ENCODE measurements at places on chromosomes 2 and 18. TPM values are rescaled to one million over a fixed set of nuclear protein-coding genes. Genes with fewer than 3 reads are reported as not detected.

The RMND5A gene
- polyA plus RNA-seq: 64.9 TPM

The ZSWIM2 gene
- not detected for polyA plus RNA-seq

The MOCOS gene
- 0.72 TPM for polyA plus RNA-seq

The CNTNAP5 gene
- 0.32 TPM for polyA plus RNA-seq

The ANKRD30B gene
- polyA plus RNA-seq: 0.13 TPM

The PTH2R gene
- 46.9 TPM for polyA plus RNA-seq

The RGPD4 gene
- 0.05 TPM for polyA plus RNA-seq

The CD207 gene
- not detected for polyA plus RNA-seq

The SMAD4 gene
- 171 TPM for polyA plus RNA-seq

The GPR17 gene
- polyA plus RNA-seq: 4.8 TPM

The NTSR2 gene
- polyA plus RNA-seq: not detected

The CNDP1 gene
- 0.91 TPM for polyA plus RNA-seq

The CFAP65 gene
- polyA plus RNA-seq: 0.24 TPM

DNA sequence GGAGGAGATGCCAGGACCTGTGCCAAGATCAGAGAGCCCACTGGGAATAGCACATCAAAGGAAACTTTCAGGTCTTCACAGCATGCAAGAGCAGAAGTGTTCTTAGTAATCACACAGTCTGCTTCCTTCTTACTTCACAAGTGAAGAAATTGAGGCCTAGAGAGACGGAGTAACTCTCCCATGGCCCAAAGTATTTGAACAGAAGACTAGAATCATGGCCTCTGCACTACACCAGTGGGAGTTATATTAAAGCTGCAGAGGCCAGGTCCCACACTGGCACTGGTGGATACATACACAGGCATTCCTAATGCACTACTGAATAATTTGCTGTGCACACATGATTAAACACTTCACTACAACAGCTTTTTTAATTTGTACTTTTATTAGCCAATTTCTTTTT lies 107.6 kb upstream of the RMP24 start:
- no peak for DNase-seq

GRCh38 chr2:31294196-31294595 lies 60.2 kb downstream of the EHD3 start:
- no peak for DNase-seq

DNA sequence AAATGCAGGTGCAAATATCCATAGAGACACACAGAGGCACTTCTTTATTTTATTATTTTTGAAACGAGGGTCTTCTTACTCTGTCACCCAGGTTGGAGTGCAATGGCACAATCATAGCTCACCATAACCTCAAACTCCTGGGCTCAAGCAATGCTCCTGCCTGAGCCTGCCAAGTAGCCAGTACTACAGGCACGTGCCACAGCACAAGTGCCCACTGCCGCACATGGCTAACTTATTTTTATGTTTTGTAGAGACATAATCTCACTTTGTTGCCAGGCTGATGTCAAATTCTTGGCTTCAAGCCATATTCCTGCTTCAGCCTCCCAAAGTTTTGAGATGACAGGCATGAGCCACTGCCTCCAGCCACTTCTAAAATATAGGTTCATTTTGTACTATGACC lies 537.6 kb downstream of the THSD7B start:
- no peak for DNase-seq

DNA sequence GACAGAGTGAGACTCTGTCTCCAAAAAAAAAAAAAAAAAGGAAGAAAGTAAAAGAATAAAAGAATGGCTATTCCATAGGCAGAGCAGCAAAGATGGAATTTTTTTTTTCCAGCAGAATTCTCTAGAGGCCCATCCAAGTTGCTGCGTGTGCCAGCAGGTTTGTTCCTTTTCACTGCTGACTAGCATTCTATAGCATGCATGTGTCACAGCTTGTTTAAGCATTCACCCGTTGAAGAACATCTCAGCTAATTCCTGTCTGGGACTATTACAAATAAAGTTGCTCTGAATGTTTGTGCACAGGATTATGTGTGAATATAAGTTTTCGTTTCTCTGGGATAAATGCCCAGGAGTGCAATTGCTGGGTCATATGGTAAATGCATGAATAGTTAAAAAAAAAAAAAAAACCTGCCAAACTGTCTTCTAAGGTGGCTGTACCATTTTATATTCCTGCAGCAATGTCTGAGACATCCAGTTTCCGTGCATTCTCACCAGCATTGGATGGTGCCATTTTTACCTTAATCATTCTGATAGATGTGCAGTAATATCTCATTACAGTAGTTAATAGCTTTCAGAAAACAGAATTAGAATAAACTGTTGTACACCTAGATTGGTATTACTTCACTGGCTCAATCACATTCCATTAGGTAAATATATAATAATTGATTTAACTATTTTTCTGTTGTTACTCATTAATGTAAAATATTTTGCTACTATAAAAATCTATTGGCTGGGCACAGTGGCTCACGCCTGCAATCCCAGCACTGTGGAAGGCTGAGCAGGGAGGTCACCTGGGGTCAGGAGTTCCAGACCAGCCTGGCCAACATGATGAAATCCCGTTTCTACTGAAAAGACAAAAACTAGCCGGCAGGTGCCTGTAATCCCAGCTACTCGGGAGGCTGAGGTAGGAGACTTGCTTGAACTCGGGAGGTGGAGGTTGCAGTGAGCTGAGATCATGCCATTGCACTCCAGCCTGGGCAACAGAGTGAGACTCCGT lies 47.5 kb upstream of the ASAP2 start:
- DNase-seq: no peak

DNA sequence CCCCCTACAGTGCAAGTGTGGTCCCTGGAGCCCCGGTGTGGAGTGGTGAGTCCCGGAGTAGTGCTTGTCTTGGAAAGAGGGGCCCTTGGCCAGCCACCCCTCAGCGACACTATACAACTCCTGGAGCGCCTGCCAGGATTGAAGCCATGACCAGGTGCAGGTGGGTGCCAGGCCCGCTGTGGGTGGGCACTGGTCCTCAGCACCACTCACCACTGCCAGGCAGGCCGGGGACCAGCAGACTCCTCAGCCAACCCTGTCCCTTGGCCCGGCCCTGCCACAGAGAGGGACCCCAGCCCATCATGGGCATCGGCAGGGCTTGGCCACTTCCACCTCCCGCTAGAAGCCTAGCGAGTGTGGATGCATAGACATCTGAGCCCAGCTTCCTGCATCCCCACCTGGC lies 42.2 kb downstream of the STK25 start:
- no peak for DNase-seq

DNA sequence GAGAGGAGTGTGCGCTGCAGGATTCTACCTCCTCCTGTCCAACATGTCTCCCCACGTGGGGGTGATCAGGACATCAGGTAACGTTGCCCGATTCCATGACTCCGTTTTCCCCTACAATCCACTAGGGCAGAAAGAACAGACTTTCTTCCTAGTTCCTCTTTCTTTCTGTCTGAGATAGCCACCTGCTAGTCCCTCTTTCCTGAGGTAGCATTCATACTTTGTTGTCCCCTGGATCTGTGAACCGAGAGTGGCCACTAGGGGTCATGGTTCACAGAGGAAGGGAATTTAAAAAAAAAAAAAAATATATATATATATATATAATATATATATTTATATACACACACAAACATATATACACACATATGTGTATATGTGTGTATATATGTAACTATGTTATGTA lies 210.0 kb upstream of the ZNF521 start:
- DNase-seq: no peak

GRCh38 chr2:23615216-23616020 lies 230.4 kb downstream of the KLHL29 start:
- DNase-seq: no peak

DNA sequence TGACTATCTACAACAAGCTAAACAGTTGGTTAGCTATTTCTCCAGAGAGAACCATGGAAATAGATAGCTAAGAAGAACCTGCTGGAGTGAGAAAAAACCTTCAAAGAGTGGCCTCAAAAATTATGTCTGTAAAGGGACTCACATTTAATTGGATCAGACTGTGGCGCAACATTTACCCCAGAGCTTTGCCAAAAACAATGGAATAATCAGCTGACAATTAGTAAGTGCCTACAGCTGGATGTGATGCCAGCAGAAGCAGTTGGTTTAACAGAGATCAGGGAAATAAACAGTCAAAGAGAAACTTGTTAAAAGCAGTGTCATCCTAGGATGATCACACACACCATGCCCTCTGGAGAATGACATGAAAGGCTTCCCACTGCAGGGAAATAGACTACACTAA lies 310.7 kb downstream of the CLIP4 start:
- no peak for DNase-seq

DNA sequence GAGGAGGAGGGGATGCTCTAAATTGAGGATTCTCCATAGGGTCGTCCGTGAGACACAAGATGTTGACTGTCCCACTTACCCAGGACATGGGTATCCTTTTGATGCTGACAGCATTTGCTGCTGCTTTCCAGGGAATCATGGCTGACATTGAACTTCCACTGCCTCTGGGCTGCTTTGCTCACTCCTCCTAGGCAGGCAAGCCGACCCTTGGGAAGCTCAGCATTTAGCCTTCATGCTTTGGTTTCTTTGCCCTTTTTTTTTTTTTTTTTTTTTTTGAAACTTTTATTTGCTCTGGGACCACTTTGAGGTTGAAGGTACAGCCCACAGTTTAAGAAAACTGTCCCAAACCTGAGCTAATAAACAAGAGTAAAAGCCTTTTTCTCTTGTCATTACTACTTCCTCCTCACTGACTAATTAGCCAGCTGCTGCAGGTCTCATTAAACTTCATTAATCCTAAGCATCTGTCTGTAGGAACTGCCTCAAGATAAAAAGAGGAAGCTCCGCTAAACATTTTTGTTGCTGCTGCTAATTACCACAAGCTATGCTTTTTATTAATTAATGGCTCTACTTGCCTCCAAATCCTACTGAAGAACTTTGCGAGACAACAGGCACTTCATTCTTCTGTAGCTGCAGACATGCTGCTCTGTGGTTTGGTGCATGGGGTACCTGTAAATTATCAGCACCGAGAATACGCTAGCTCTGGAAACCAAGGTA lies 125.4 kb downstream of the SPTBN1 start:
- DNase-seq: no peak

- no peak for DNase-seq
These were observed 1.1 kb upstream of the DNPEP start for GRCh38 chr2:219388907-219389156.

GRCh38 chr2:42117923-42118753 lies 51.0 kb upstream of the EML4 start:
- DNase-seq: no peak

- no peak for DNase-seq
These were observed 7.9 kb downstream of the SCYGR5 start for GRCh38 chr2:227674485-227674884.

DNA sequence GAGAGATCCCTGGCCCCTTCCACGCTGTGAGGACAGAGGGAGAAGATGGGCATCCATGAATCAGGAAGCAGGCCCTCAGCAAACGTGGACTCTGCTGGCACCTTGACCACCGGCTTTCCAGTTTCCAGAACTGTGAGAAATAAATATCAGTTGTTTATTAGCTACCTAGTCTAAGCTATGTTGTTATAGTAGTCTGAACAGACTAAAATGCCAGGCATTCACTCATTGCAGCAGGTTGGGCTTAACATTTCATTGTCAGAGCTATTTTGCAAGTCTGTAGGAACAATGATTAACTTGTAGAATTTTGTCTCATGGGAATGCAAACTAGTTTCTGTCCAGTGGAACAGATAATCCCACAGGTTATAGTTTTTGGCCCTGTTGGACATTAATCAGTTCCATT lies 24.8 kb upstream of the TBC1D8 start:
- DNase-seq: no peak

DNA sequence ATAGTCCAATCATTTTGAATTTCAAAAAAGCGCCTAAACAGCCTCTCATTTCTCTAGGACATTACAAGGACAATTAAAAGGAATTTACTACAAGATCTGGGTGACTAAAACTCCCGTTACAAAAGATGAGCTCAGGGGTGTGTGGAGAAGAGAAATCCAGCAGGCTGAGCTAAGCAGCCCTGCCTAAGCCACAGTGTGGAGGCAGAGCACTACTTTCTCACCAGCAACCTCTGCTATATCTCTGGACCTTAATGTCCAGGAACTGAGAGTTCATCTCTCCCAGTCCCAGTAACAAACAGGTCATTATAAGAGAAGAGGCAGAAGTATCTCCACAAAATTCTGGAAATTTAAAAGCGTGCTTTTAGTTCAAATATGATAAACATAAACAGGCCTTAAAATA lies 18.9 kb upstream of the ANKRD62 start:
- no peak for DNase-seq

DNA sequence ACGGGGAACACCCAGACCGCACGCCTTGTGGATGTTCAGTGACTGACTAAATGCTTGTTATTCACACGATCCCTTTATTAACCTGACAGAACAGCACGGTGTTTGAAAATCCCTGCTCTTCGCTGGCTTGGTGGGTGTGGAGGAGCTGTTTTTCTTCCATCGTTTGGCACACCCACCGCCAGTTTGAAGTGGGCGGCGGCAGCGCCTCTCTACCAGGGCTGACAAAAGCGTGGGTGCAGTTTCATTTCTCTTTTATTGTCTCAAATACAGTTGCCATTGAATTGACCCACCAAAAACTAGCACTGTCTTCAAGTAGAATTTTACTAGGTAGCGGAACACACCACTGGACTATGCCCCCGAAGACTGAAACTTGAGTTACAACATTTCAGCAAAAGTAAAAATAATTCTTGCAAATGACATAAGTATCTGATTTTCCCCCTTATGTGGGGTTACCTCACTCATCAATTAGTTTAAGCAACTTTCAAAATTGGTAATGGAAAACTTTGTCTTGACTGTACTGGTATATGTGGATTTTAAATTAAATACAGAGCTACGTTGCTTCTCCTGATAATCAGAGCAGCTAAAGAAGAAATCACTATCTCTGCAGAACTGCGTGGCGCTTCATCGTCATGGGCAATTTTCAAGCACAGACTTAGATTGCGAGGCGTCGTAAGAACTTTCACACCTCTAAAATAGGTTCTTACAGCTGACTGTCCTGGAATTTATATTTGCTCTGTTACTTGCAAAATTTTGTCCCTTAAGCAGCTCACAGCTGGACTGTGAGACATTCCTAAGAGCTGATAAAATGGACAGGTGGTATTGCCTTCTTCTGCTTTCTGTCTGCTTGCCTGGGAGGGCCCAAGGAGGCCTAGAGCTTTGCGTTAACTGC lies 60.9 kb downstream of the LDLRAD4 start:
- DNase-seq: no peak

GRCh38 chr2:77521931-77522470 lies at the start of gene LRRTM4:
Gene LRRTM4, minus strand, starts transcription at chr2:77522376.
- no peak for DNase-seq

- DNase-seq: no peak
These were observed 8.9 kb downstream of the RAB31 start for GRCh38 chr18:9716780-9717563.

- no peak for DNase-seq
These were observed 1.1 kb downstream of the STRN start for GRCh38 chr2:36965206-36965605.

- no peak for DNase-seq
These were observed 23.3 kb upstream of the UBE2F start for GRCh38 chr2:237943395-237944094.

DNA sequence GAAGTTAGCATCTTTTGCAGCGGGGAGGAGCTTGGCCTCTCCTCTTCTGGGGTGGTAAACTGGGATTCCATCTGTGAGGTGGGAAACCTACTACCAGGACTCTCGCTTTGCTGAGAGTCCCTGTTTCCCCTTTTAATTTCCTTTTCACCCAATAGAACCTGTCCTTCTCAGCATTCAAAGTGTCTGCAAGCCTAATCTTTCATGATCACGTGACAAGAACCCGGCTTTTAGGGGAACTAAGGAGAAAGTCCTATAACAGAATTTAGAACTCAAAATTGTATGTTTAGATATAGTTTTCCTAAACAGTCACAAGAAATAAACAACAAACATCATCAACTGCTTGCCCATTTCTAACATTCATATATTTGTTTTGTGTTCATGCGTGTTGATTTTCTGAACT lies 103.6 kb upstream of the CDH19 start:
- no peak for DNase-seq

Measured in left renal cortex interstitium (tissue), 4 donors.